ENCODE measurements at places on chromosomes 5 and 9. TPM values are rescaled to one million over a fixed set of nuclear protein-coding genes. Genes with fewer than 3 reads are reported as not detected.

- H3K27me3 ChIP-seq = no peaks in the 10 kb centered on the region
- H3K27ac ChIP-seq = no peak overlapping the region
- H3K36me3 ChIP-seq = no peaks in the 10 kb centered on the region
- DNase-seq = no peak
- H3K4me3 ChIP-seq = peak overlapping the region; percentile 53
Measured at GRCh38 chr9:14418941-14419937, 105.3 kb upstream of the NFIB start.

DNA sequence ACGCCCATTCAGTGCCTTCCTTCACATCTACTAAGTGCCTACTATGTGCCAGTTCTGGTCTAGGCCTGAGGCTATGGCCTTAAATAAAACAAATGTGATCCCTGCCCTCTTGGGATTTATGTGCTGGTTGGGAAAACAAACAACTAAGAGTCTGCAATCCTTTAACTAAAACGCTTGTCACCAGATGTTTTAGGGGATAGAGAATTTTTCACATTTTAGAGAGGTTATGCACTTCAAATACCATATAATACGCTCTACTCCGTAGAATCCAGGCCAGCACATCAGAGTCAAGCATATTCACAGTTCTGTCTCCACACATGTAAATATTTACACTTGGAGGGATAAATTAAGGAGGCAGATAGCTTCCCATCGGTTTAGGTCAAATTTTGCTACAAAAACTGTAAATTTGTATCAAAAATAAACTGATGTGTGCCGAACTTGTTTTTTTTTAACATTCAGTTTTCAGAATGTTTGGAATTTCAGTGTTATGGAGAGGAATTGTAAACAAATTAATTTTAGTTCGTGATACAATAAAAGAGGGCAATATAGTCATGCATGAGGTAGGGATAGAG is 22.0 kb upstream of the ADRA1B start:
- H3K27ac ChIP-seq = no peak overlapping the region
- H3K4me3 ChIP-seq = no peak overlapping the region
- no peaks in the 10 kb centered on the region for H3K4me1 ChIP-seq

DNA sequence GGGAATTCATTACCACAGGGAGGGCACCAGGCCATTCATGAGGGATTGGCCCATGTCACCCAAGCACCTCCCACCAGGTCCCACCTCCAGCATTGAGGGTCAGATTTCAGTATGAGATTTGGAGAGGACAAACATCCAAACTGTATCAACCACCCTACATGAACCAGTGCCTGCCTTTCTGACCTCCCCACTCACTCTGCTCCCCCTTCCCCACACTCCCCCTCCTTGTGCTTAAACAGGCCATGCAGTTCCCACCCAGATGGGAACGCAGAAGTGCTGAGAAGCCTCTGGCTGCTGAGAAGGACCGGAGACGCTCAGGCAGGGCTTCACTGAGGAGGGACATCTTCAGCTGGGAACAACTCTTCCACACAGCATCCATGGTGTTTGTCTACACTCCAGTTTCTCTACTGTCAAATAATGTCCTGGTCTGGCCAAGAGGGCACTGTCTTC is 30.0 kb upstream of the ADAMTS2 start:
- no peaks in the 10 kb centered on the region for H3K4me1 ChIP-seq
- H3K4me3 ChIP-seq = no peak overlapping the region
- H3K27me3 ChIP-seq = no peaks in the 10 kb centered on the region
- no peak for DNase-seq

GRCh38 chr5:127298036-127298429 is 7.4 kb downstream of the MEGF10 start:
- no peak for DNase-seq
- H3K4me1 ChIP-seq = no peaks in the 10 kb centered on the region
- H3K36me3 ChIP-seq = no peaks in the 10 kb centered on the region
- H3K27ac ChIP-seq = no peak overlapping the region
- no peak overlapping the region for H3K4me3 ChIP-seq

- no peaks in the 10 kb centered on the region for H3K36me3 ChIP-seq
- no peak for DNase-seq
- no peaks in the 10 kb centered on the region for H3K27me3 ChIP-seq
- H3K27ac ChIP-seq = no peak overlapping the region
- no peak overlapping the region for H3K4me3 ChIP-seq
Measured at GRCh38 chr5:60010328-60010727, 116.8 kb upstream of the PDE4D start.

DNA sequence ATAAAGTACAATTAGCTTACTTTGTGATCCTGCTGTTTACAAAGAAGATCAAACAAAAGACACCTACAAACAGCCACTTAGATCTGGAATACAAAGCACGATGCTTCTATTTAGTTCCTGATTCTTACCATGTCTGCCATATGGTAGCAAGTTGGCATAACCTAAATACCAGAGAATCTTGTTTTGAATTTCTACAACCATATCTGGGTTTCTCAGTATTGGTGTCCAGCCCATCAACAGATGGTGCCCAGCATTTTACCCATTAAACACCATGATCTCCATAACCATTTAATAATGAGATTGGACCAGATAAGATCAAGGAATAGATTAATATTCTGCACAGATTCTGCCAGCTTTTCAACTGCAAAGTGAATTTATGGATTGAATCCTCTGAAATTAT is 29.8 kb downstream of the SLC24A2 start:
- H3K4me3 ChIP-seq = no peak overlapping the region
- DNase-seq = no peak
- H3K27me3 ChIP-seq = no peaks in the 10 kb centered on the region

DNA sequence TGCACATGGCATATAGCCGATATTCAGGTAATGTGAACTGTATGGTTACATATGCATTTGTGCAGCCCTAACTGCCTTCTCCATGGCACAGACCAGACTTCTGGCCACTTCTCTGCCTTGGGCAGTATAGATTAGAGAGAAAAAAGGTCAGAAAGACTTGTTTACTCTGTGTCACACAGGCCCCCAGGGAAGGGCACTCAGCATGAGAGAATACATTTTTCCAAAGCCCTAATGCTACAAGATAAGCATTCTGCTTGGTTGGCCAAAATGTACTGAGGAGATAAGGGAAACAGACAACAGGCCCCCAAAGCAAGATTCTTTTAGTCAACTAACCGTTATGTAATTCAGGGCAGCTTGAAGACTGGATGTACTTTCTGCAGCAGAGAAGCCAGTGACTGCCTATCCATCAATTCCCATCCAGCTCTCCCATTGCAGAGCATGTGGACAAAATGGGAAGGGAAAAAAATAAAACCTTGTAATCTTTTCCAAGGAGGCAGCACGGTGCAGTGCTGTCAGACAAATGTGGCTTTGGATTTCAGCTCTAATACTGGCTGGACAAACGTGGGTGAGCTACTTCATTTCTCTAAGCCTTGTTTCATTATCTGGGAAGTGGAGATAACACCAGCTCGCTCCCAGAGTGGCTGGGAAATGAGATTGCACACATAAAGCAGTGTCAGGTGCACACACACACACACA is 205.9 kb downstream of the NSG2 start:
- no peak for DNase-seq
- no peaks in the 10 kb centered on the region for H3K4me1 ChIP-seq
- H3K4me3 ChIP-seq = no peak overlapping the region
- H3K36me3 ChIP-seq = no peaks in the 10 kb centered on the region
- no peak overlapping the region for H3K27ac ChIP-seq
- H3K27me3 ChIP-seq = no peaks in the 10 kb centered on the region

DNA sequence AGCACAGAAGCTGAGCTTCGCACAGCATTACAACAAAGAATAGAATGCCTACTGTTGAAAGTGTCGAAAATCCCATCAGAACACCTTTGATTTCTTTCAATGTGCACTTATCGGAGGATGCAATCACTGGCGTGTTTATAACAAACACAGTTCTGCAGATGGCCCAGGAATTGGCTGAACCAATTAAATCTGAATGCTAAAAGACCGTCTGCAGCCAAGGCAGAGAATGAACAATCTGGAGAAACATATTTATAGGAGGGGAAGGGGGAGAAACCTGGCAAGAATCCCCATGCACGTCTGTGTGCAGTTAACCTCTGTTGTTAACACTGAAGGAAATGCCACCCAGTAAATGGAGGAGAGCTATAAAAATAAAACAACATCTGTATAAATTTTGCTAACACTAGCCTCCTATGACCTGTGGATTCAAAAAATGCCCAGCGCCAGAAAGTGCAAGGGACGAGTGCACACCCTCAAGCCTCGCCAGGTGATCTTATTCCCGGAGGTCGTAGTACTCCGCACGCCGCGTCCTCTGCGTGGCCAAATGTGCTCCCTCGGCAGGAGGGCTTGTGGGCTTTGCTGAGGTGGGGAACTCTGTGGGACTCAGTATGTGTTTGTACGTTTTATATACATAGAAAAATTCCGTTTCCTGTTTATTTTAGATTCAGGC is 56.8 kb downstream of the PTCH1 start:
- no peak overlapping the region for H3K27ac ChIP-seq
- peaks cover 9% of the 10 kb centered on the region for H3K36me3 ChIP-seq
- H3K27me3 ChIP-seq = no peaks in the 10 kb centered on the region
- H3K4me3 ChIP-seq = no peak overlapping the region

DNA sequence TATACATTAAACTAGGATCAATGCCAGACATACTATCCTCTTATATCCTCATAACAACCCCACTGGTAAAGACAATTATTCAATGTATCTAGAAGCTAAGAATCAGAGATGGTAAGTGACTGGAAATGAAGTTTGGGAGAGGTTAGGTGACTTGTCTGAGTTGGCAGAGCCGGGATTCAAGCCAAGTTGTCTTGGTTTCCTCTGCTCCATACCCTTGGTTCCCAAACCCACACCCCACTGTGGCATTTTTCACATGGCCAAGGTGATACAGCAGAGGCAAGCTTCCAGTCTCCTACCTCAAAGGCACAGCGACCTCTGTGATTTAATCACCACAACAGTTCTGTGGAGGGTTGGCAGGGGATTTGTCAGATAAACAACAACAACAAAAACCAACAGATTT is 34.7 kb upstream of the ADRB2 start:
- H3K27ac ChIP-seq = no peak overlapping the region
- no peak overlapping the region for H3K4me3 ChIP-seq
- no peaks in the 10 kb centered on the region for H3K4me1 ChIP-seq
- DNase-seq = no peak
- no peaks in the 10 kb centered on the region for H3K27me3 ChIP-seq

DNA sequence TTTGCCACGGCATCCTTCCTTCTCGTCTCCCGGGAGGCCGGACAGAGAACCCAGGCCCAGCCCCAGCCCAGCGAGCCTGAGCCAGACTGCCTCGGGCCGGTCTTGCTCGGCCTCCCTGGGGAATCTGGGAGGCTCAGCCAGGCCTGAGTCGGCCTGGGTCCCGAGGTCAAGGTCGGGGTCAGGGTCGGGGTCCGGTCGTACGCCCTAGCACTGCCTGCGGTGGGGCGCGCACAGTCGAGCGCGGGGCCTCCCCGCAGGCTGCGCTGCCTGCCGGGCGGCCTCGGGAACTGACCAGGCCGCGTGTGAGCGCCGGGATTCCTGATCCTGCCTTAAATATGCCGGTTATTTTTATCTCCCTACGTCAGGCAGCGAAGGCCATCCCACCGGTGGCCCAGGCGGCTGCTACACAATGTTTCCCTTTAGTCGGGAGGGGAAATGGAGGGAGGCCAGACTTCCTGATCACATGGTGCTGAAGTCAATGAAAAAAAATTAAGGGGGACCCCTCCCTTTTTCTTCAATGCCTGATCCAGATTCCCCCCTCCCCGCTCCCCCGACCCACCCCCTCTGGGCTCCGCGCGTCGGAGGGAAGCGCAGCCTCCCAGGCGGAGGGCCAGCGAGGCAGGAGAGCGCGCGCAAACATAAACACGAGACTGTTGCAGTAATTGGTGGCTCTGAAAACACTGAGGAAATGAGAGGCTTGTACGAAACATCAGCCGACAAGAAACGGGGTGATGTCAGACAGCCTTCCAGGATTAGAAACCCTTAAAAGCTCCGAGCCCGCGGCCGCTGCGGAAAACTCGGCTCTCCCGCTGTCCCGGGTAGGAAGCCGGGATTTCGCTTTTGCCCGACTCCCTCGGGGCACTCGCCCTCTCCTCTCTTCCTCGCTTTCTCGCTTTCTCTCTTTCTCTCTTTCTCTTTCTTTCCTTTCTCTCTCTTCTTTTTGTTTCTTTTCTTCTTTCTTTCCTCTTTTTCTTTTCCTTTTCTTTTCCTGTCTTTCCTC is 148.2 kb upstream of the KLF4 start:
- DNase-seq = peak; percentile 91
- no peaks in the 10 kb centered on the region for H3K36me3 ChIP-seq
- peak overlapping the region; percentile 73 for H3K4me3 ChIP-seq
- H3K27me3 ChIP-seq = no peaks in the 10 kb centered on the region
- H3K27ac ChIP-seq = peak overlapping the region; percentile 90

- H3K27ac ChIP-seq = no peak overlapping the region
- DNase-seq = no peak
- H3K4me3 ChIP-seq = no peak overlapping the region
- H3K36me3 ChIP-seq = no peaks in the 10 kb centered on the region
- H3K4me1 ChIP-seq = no peaks in the 10 kb centered on the region
- no peaks in the 10 kb centered on the region for H3K27me3 ChIP-seq
Measured at GRCh38 chr5:156534906-156535485, 208.0 kb downstream of the SGCD start.

GRCh38 chr9:24127519-24127918 is 301.5 kb upstream of the ELAVL2 start:
- no peak for DNase-seq
- H3K27ac ChIP-seq = no peak overlapping the region
- H3K27me3 ChIP-seq = no peaks in the 10 kb centered on the region
- H3K4me1 ChIP-seq = no peaks in the 10 kb centered on the region
- no peaks in the 10 kb centered on the region for H3K36me3 ChIP-seq

DNA sequence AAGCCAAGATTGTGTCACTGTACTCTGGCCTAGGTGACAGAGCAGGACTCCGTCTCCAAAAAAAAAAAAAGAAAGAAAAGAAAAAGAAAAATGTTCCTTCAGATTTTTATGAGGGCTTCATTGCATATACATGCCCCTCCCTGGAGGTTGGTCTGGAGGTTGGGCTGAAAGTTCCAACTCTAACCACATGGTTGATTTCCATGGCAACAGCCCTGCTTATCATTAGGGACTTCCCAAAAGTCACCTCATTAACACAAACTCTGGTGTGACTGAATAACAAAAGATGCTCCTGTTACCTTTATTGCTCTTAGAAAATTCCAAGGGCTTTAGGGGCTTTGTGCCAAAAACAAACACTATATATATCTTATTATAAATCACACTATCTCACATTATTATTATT is 113.8 kb downstream of the TMC1 start:
- H3K4me1 ChIP-seq = no peaks in the 10 kb centered on the region
- H3K27ac ChIP-seq = no peak overlapping the region
- no peaks in the 10 kb centered on the region for H3K36me3 ChIP-seq
- H3K27me3 ChIP-seq = no peaks in the 10 kb centered on the region
- no peak overlapping the region for H3K4me3 ChIP-seq
- DNase-seq = no peak

The GFI1B gene
- not detected for total RNA-seq

The SLC6A19 gene
- total RNA-seq = not detected

The CDK9 gene
- 104 TPM for total RNA-seq

The COL23A1 gene
- 2.5 TPM for total RNA-seq

Data from thoracic aorta (tissue), 2 donors.